T-helper 1 cell (primary cell): ENCODE measurements at places on chromosomes 11 and 22.

- DNase-seq: no peak
These were observed 116.7 kb upstream of the NCAM1 start for GRCh38 chr11:112844517-112844916.

DNA sequence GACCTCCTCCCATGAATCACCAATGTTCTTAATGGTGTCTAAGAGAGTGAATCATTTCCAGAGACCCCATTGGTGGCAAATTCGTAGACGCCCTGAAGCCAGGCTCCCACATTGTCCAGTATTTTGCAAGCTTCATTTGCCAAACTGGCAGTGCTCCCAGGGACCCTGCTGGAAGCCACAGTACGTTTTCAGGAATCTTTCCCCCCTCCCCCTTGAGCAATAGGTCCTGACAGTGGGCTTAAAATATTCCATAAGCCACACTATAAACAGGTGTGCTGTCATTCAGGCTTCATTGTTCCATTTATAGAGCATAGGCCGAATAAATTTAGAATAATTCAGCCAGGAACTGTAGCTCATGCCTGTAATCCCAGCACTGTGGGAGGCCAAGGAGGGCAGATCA is 125.3 kb downstream of the MORC2 start:
- DNase-seq: no peak

DNA sequence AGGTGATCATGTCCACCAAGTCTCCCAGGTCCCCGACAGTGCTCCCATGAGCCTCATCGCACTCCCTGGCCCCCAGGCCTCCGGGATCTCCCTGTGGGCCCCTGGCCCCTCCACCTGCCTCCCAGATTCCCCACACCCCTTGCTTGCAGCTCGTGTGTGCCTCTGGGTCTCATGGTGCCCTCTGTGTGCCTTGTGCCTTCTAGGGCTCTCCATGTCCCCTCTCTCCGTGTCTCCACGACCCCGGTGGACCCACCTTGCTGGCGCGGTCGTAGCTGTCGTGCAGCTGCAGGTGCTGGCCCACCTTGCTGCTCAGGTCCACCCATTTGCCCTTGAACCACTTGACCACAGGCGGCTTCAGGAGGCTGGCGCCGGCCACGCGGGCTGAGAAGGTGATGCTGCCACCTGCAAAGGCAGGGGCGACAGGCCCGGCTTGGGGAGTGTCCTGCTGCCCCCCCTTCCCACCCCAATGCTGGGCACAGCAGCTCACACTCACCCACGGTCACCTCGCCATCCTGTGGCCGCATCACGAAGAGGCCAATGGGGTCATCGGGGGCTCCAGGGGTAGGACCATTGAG is 2.9 kb downstream of the MYBPC3 start:
- DNase-seq: no peak

DNA sequence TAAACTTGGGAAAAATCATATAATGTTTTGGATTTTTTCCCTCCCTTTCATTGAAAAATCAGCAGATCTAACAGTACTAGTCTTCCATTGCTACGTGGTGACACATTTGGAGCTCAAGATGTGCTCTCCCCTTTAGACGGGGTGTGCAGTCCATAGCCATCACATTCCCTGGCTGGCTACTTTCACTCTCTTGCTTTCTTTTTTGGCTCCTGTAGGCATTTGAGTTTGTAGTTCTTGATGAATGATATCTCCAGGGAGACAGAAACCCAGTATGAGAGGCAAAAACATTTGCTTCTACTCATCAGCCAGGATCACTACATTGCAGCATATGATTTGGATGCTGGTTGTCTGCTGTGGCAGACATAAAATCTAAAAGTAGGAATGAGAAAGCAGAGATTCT is 12.1 kb downstream of the CCDC81 start:
- DNase-seq: no peak

DNA sequence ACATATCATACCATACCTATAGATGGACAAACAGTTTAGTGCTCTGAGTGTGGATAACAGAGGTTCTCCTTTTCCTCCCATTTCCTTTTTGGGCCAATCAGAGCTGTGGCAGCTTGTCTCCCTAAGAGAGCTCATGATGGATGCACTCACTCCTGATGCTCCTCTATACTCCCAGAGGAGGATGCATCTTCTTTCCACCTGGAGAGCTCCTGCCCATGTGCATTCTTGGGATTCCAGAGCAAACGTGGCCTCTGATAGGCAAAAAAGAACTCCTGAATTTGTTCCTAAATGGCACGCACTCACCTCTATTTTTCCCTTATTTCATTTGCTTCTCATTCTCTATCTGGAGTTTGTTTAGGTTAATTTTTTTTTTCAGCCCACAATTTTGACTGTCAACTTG is 2.9 kb downstream of the MRGPRX3 start:
- DNase-seq: no peak

- DNase-seq: no peak
These were observed 81.9 kb downstream of the PPP2R1B start for GRCh38 chr11:111684251-111684650.

- DNase-seq: no peak
These were observed 25.8 kb upstream of the LUZP2 start for GRCh38 chr11:24471084-24471483.

- no peak for DNase-seq
These were observed 402.3 kb upstream of the NARS2 start for GRCh38 chr11:78977009-78977408.

- DNase-seq: no peak
These were observed 32.8 kb downstream of the ARHGAP20 start for GRCh38 chr11:110679323-110679975.

GRCh38 chr11:35082321-35083180 is 56.4 kb upstream of the CD44 start:
- DNase-seq: peak; percentile 58

DNA sequence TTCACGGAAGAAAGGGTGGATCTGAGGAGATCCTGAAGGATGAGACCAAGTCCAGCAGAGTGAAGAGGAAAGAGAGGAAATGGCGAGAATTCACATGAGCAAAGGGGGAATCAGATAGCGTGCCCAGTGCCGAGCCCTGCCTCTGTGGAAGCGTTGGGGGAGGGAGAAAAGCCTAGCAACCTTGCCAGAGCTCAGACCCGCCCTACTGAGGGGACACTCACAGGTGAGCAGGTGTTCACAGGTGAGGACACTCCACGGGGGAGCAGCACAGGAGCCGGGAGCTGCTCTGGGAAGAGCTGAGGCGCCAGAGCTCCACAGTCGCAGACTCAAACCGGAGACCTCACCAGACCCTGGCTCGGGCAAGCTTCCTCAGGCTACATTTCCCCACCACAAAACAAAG is 56.2 kb downstream of the MICAL3 start:
- DNase-seq: no peak

GRCh38 chr11:34623463-34623862 is 2.6 kb downstream of the EHF start:
- no peak for DNase-seq

DNA sequence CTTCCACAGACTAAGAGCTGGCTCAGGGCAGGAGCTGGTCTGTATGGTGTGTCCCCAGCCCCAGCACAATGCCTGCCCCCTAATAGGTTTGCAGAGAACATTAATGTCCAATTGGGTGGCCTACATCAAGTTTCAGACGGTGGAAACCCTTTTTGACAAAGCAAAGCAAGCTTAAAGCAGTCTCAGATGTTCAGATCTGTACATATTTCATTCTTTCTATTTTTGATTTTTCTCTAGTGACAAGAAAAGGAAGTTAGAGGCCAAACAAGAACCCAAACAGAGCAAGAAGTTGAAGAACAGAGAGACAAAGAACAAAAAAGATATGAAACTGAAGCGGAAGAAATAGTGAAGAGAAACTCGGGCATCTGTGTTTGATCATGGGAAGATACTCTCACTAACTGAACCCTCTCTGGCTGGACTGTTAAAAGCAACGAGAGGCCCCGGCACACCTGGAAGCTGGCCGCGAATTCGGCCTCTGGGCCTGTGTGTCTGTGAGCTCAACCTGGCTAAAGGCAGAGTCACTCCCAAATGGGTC is 40.5 kb downstream of the NAT10 start:
- no peak for DNase-seq

- no peak for DNase-seq
These were observed 621.5 kb upstream of the B3GAT1 start for GRCh38 chr11:135033540-135033939.

- DNase-seq: no peak
These were observed 101.0 kb downstream of the GGTLC2 start for GRCh38 chr22:22745225-22746060.
